Right atrium auricular region (tissue), 2 donors: ENCODE measurements at places on chromosomes 2 and 18. TPM values are rescaled to one million over a fixed set of nuclear protein-coding genes. Genes with fewer than 3 reads are reported as not detected.

SERPINB10 gene
- not detected for total RNA-seq

GRCh38 chr2:176130957-176131847, 1.7 kb downstream of the HOXD8 start:
- H3K36me3 ChIP-seq, result no peaks in the 10 kb centered on the region
- peaks cover 24% of the 10 kb centered on the region for H3K4me1 ChIP-seq
- peaks cover 54% of the 10 kb centered on the region for H3K27me3 ChIP-seq
- DNase-seq, result no peak

DNA sequence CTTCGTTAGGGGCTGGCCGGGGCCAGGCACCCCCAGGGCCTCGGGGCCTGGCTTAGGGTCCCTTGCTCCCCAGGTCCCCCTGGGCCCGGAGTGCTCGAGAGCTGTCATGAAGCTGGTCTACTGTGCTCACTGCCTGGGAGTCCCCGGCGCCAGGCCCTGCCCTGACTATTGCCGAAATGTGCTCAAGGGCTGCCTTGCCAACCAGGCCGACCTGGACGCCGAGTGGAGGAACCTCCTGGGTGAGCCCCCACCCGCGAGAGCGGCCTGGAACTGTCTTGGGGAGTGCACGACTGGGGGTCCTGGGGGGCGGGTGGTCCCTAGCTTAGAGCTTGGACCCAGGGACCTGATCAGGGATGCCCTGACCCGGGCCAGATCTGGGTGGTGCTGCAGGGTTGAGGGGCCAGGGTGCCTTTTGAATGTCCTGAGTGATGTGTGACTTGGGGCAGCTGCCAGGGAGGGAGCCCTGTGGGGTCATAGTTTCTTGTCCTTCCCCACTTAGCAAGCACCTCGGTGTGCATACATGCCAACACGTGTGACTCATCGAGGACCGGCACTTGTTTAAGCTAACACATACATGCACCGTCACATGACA, 27.9 kb downstream of the GPC1 start:
- H3K4me3 ChIP-seq, result no peak overlapping the region
- H3K36me3 ChIP-seq, result peaks cover 17% of the 10 kb centered on the region
- no peaks in the 10 kb centered on the region for H3K4me1 ChIP-seq
- H3K27ac ChIP-seq, result no peak overlapping the region
- no peaks in the 10 kb centered on the region for H3K27me3 ChIP-seq
- peak; percentile 55 for DNase-seq

GRCh38 chr18:22275706-22276333, 106.4 kb downstream of the GATA6 start:
- no peak for DNase-seq
- H3K4me3 ChIP-seq, result no peak overlapping the region
- H3K27me3 ChIP-seq, result no peaks in the 10 kb centered on the region
- no peaks in the 10 kb centered on the region for H3K36me3 ChIP-seq
- peak overlapping the region; percentile 82 for H3K27ac ChIP-seq
- peaks cover 20% of the 10 kb centered on the region for H3K4me1 ChIP-seq

- no peak overlapping the region for H3K27ac ChIP-seq
- no peaks in the 10 kb centered on the region for H3K27me3 ChIP-seq
- no peak for DNase-seq
- H3K4me3 ChIP-seq, result no peak overlapping the region
- no peaks in the 10 kb centered on the region for H3K4me1 ChIP-seq
These were observed 1495.8 kb upstream of the TMEFF2 start for GRCh38 chr2:193690572-193690971.

GRCh38 chr2:74147727-74148456, at the start of gene BOLA3:
Gene BOLA3 (minus strand): TSS chr2:74147912. CDS start chr2:74147874, 38 bp downstream.
- H3K36me3 ChIP-seq, result peaks cover 6% of the 10 kb centered on the region
- no peaks in the 10 kb centered on the region for H3K4me1 ChIP-seq
- H3K27ac ChIP-seq, result peak within 1 kb of the TSS; percentile 72
- peak within 1 kb of the TSS; percentile 77 for H3K4me3 ChIP-seq
- DNase-seq, result peak; percentile 80

DNA sequence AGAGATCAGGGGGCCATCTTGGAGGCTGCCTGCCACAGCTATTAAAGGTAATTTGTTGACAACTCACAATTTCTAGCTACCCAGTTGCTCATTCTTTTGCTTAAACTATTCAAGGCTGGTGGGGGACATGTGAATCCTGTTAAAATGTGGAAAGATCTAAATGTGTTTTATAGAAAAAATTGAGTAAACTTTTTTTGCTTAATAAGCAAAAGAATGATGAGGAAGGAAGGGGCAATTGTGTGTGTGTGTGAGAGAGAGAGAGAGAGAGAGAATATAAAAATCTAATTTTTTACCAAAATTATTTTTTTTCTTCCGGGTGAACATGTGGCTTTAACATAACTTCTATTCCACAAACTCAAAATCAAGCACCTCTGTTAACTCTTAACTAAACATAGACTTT, 5.2 kb upstream of the IL1RL1 start:
- H3K36me3 ChIP-seq, result no peaks in the 10 kb centered on the region
- H3K4me1 ChIP-seq, result no peaks in the 10 kb centered on the region
- DNase-seq, result no peak
- H3K4me3 ChIP-seq, result no peak overlapping the region
- no peak overlapping the region for H3K27ac ChIP-seq
